ENCODE measurements at places on chromosomes 6 and 20.
A peak's percentile ranks its signal among the peaks of the same experiment; 100 is the strongest.

DNA sequence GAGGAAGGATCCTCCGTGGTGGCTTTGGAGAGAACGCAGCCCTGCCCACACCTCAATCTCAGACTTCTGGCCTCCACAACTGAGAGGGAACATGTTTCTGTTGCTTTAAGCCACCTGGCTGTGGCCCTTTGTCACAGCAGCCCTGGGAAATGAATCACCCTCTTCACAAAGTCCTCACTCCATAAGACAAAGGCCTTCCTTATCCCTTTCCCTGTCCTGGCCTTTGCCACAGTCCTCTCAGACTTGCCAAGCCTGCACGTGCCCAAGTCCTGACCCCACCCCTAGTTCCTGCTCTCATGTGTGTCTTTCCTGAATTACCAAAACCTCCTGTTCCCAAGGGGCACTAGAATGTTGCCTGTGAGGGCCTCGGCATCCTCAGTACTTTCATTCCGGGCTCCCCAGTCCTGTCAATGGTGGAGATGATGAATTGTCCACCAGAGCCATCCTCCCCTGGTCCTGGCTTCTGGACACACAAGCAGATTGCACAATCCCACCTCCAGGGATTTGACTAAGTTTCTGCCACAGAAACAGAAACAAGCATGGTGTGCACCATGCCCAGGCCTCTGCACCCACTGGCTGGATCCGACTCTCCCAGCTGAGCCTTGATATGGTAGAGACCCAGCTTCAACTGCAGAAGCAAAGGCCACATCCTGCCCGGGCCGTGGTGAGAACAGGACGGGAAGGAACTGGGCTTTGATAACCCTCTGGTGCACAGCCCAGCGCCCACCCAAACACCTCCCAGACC is 232.6 kb upstream of the PDE10A start:
- no peak for DNase-seq

GRCh38 chr6:152012227-152012626 is 204.7 kb downstream of the ESR1 start:
- no peak for DNase-seq

- no peak for DNase-seq
Observed at GRCh38 chr6:6348256-6348655, 27.8 kb upstream of the F13A1 start.

DNA sequence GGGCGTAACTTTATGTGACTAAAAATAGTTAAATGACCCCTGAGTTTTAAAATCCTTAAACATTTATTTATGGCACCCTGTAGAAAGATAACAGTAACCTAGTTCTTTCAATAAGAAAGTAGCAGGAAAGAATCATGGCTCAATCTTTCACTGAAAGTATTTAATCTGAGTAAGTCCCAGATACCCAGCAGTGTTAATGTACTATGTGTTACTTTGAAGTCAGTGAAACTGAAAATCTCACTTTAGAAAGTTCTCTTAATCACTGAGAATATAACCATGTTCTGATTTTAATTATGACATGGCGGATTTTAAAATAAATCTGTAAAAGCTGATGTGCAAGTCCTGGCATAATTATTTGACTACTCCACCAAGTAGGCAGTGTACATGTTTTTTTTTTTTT is 8.1 kb upstream of the HEY2 start:
- no peak for DNase-seq

DNA sequence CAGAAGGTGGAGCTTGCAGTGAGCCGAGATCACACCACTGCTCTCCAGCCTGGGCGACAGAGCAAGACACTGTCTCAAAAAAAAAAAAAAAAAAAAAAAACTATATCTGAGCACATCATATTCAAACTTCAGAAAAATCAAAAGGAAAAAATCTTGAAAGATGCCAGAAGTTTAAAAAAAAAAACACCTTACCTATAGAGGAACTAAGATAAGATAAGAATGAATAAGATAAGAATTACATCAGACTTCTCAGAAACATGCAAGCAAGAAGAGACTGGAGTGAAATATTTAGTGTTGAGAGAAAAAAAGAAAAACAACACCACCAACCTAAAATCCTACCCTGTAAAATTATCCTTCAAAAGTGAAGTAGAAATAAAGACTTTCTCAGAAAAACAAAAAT is 116.8 kb upstream of the ARID1B start:
- DNase-seq = no peak

- DNase-seq = no peak
Observed at GRCh38 chr6:166751051-166751595, 124.1 kb upstream of the RPS6KA2 start.

DNA sequence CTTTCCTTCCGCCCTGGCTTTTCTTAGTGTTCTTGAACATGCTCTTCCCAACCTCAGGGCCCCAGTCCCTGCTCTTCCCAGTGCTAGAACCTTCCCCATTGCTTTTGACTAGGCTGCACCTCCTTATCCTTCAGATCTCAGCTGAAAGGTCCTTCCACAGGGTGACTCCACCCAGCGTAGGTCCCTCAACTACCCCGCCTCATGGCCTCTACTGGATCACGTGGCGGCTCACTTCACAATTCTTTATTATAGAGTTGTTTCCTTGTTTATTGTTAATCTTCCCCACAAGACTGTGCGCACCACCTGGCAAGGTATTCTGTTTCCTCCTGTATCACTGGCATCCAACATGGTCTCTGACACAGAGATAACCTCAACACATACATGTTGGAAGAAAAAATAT is 31.2 kb downstream of the TTLL9 start:
- DNase-seq = no peak

DNA sequence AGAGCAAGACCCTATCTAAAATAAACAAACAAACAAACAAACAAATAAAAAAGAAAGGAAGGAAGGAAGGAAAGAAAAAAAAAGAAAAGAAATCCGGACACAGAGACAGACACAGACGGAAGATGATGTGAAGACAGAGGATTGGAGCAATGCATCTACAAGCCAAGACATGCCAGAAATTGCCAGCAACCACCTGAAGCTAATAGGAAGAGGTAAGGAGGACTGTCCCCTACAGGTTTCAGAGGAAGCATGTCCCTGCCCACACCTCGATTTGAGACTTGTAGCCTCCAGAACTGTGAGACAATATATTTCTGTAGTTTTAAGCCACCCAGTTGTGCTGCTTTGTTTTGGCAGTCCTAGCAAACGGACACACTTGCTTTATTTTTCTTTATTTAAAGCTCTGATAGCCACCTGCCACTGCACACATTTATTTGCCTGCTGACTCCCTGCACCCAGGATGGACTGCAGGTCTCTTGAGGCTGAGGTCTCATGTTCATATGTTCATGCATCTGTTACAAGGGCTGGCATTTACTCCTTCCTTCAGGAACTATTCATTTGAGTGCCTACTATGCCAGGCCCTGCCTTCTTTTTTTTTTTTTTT is 20.7 kb upstream of the ZMYND8 start:
- no peak for DNase-seq

GRCh38 chr20:9412309-9412708 is 102.1 kb upstream of the LAMP5 start:
- no peak for DNase-seq

- DNase-seq = no peak
Observed at GRCh38 chr6:146337376-146337775, 206.3 kb upstream of the RAB32 start.

- no peak for DNase-seq
Observed at GRCh38 chr6:163438940-163439335, 24.4 kb downstream of the QKI start.

DNA sequence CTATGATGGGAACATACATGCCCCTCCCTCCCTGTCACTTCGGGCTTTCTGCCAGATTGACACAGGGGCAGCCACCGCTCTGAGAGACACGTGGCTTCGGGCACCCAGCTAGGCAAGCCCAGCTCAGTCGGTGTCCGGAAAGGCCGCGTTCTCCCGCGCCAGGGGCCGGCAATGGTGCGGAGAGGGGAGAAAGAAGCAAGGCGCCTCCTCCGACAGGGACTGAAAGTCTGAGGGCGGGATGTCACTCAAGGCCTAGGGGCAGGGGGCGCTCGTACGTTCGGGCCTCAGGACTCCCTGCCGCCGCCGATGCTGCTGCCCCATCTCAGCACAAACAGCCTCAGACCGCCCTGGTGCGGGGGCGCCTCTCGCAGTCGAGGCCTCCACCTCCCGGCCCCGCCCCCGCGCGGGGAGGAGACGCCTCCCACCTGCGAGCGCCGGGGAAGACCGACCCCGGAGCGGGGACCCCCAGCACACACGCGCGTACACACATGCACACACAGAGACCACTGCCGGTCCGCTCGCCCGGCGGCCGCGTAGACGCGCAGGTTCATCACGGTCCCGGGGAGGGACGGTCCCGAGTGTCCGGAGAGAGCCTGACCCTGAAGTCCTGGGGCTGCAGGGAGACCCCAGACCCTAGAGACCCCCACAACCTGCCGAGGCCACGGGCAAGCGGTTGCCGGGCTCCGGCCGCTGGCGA is 1.9 kb downstream of the GRM4 start:
- no peak for DNase-seq

DNA sequence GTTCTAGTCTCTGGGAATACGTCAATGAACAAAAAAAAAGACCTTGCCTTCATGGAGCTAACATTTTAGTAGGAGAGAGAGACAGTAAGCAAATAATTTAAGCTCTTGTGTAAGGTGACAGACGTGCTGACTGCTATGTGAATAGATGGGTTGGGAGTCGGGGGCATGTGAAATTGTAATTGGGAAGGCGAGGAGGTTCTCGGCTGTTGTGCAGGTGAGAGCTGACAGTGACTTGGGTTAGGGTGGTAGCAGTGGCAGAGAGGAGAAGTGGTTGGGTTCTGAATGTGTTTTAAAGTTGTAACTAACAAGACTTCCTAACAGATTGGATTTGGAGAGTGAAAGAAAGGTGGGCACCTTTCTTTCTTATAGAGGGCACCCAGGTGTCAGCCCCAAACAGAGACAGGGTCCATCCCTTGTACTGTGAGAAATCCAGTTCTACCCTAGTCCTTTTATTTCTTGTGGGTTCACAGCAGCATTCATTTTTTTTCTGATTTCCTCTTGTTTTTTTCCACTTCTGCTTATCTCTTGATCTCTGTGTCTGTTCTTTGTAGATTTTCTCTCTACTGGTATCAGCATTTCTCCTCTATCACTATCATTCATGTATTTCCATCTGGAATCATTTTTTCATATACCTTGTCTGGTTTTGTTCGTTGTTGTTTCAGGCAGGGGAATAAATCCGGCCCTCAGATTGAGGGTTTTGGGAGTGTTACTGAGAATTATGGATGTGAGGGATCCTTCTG is 15.4 kb upstream of the MYLK2 start:
- no peak for DNase-seq

GRCh38 chr6:15284743-15285142 is 38.9 kb downstream of the JARID2 start:
- no peak for DNase-seq

DNA sequence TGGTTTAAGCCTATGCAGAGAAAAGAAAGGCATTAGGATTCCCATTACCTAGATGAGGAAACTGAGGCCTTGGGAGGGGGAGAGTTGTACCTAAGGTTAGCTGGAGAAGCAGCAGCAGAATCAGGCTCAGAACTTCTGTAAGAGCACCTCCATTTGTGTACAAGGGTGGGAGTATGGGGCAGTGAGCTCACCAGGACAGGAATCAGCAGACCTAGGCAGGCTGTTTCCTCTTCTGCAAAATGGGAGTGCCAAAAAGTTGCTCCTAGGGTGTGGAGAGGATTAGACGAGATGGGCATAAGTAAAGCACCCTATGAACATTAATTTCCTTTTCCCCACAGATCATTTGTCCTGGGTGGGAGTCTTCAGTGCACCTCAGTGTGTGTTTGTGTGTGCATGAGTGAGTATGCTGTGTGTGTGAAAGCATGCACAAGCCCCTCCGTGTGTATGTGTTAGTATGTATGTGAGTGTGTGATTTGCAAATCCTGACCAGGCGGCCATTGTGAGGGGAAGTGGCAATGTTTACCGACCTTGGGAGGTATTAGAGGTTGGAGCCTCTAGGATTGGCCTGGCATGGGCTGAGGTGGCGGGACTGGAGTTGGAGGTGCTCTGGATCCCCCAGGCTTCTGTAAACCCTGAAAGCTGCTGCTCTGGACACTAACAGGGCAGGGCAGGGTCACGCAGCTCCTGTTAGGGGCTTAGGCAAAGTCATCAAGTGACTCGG is 78.8 kb downstream of the VEGFA start:
- DNase-seq = no peak

GRCh38 chr20:37869334-37869861 is 33.5 kb upstream of the VSTM2L start:
- no peak for DNase-seq

GRCh38 chr20:37362231-37362792 is 16.4 kb downstream of the SRC start:
- no peak for DNase-seq

GRCh38 chr6:99345164-99345563 is 4.3 kb downstream of the FAXC start:
- no peak for DNase-seq

GRCh38 chr20:17852323-17852722 is 116.3 kb downstream of the SNX5 start:
- no peak for DNase-seq

DNA sequence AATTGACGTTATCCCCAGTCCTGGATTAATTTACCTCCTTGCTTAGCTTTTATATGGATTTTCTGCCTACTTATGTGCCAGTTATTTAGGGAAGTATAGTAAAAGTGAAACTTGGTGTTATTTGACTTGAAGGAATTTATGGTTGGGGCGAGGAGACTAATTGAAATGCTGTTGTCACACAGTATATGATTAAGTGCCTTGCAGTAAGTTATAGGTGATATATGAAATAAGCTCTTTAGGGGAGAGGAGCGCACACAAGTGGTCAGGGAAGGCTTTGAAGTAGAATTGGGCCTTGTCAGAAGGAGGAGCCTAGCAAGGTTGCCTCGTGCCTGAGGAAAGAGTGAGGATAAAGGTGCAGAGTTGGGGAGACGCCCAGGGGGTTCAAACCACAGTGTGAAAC is 20.5 kb downstream of the NCOA7 start:
- DNase-seq = no peak

- no peak for DNase-seq
Observed at GRCh38 chr6:26597821-26598220, 1.1 kb downstream of the ABT1 start.

GRCh38 chr6:99661870-99662269 is 55.2 kb downstream of the PRDM13 start:
- DNase-seq = no peak

DNA sequence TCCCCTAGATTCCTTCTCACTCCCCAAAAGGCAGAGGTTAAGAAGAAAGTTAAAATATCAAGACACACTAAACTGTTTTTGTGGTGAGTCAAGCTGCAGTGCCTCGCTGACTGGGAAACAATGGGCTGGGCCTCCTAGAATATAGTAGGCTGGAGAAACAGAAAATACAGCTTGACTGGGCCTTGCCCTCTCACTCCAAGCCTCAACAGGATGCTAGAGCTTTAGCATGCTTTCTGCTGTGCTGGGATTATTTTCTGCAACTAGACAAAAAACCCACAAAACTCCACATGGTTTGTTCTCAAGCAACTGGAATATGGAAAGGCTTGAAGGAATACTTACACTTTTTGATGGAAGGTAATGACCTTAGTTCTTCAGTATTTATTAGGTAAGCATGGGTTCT is 27.9 kb downstream of the FOXO3 start:
- no peak for DNase-seq

GRCh38 chr6:128156321-128157111 is 255.7 kb upstream of the THEMIS start:
- DNase-seq = no peak

- no peak for DNase-seq
Observed at GRCh38 chr6:116382587-116382986, 11.8 kb downstream of the DSE start.

GRCh38 chr20:53660947-53661381 is 67.3 kb upstream of the ZNF217 start:
- DNase-seq = no peak

GRCh38 chr6:31776989-31777666 is at the start of gene VWA7:
Gene VWA7 (minus strand): TSS chr6:31777328. CDS start chr6:31776779, 549 bp downstream.
- peak; percentile 40 for DNase-seq
